ENCODE measurements at places on chromosomes 2 and 18.

DNA sequence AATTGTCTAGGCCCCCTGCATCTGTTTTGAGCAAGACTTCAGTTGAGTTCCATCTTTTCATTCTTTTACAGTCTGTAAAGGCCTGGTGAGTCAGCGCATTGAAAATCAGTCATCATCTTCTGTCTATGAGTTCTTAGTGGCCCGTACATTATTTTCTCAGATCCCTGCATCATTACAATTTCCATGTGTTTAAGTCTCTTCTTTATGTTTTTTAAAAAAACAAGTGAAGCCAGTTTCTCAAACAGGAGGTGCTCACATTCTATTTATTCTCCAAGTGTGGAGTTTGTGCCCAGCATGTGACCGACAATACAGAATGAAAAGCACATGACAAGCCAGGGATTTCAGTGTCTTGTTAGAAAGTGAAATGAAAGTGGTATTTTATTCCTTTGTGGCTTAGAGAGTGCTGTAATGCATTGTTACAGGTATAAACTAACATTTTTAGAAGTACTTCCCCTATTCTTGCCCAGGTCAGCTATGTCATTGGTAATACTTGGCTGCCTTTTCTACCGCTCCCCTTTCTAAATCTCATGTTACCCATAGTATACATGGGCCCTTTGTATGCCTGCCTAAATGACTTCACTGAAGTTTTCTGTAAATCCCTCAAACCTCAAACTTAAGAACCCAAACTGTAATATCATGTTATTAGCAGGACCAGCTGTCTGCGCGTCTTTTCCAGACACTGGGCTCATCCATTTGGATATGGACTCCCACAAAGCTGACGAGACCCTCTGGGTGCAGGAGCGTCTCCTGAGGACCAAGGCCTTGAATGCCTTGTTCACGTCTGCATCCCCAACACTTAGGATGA is 67.6 kb downstream of the FEZ2 start:
- no peak for DNase-seq

- no peak for DNase-seq
Observed at GRCh38 chr2:237149425-237149824, 63.7 kb downstream of the COPS8 start.

GRCh38 chr2:110994250-110994961 is 126.3 kb upstream of the BCL2L11 start:
- DNase-seq: no peak

- no peak for DNase-seq
Observed at GRCh38 chr2:13524492-13524891, 807.8 kb downstream of the TRIB2 start.

DNA sequence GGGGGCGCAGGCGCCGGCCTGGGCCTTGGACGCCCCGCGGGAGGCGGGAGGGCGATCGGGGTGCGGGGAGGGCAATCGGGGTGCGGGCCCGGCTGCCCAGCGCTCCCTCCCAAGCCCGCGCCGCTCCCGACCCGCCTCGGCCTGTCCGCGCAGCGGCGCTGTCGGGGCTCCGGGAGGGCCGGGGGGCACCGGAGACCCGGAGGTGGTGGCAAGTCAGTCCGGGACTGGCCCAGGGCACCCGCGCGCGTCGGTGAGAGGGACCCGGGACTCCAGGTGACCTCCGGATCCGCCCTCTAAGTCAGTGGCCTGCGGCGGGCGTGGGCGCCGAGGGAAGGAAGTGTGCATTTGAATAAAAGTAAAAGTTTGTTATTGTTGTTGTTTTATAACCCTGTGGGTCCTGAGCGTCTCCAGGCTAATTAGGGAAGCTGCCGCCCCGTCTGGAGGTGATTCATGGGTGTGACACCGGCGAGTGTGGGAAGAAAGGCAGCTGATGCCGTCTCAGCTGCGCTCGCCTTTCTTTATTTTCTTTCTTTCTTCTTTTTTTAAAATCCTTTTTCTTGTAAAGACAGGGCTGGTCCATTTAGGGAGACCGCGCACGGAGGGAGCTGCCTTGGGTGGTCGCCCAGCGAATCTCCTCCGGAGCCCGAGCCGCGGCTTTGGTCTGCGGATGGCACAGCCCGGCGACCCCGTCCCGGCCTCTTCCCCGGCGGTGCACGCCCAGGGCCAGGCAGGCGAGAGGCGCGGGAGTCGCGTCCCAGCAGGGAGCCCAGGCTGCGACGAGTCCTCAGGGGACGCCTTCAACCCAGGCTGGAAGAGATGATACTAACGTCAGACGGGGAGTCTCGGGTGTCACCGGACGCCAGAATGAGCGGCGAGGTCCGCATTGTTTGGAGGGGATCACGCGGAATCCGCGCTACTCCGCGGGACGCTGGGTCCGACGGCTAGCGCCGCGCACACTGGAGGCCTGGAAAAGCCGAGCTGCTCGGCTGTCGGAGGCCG is 627 bp upstream of the CRACDL start:
- DNase-seq: no peak

- no peak for DNase-seq
Observed at GRCh38 chr2:24050041-24050979, 769 bp downstream of the FKBP1B start.

DNA sequence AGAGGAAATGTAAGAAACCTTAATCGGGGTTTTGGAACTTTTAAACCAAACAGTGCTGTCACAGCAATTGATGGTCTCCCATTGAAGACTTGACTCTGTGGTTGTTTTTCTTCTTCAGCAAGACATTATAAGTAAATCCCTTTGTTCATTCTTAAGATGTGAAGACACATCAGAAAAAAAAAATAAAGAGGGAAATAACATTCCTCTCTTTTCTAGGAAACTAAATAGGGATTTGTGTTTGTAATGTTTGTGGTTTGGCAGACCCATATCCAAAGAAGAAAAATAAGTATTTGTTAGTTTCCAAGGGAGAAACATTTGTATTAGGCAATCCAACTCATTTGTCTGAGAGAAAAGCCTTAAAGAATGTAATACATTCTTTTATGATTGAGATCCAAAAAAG is 359.9 kb downstream of the DSC3 start:
- no peak for DNase-seq

GRCh38 chr2:97728091-97728731 is 14.8 kb downstream of the ZAP70 start:
- DNase-seq: no peak

- no peak for DNase-seq
Observed at GRCh38 chr18:57900906-57901435, 97.9 kb upstream of the ATP8B1 start.

DNA sequence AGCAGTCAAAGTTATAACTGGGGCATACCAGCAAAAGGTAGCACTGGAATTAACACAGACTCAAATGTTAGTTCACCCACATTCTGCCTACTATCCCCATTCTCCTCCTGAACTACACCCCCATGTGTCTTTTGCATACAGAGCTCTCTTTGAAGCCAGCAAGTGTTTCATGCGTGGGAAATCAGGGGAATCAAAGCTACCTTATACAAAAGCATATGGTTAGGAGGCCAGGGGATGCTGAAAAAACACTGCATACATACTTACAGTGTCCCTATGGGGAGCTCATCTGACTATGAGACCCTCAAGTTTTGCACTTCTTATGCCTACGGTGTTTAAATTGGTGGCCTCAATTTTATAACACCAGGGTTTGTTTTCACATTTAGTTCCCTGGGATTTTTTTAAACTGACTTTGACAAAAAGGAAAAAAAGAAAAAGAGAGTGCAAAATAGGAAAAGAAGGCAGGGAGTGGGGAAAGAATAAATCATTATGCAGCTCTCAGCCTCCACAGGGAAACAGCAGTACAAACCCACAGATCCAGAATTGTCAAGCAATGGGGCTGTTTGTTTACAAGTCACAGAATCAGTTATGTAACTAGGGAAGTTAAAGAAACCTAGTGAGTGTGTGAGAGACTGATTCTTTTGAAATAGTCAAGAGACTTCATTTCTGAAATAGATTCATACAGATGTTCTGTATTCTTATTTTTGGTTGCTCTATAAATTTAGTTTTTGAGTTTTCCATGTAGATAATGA is 20.1 kb upstream of the PPP3R1 start:
- DNase-seq: no peak

DNA sequence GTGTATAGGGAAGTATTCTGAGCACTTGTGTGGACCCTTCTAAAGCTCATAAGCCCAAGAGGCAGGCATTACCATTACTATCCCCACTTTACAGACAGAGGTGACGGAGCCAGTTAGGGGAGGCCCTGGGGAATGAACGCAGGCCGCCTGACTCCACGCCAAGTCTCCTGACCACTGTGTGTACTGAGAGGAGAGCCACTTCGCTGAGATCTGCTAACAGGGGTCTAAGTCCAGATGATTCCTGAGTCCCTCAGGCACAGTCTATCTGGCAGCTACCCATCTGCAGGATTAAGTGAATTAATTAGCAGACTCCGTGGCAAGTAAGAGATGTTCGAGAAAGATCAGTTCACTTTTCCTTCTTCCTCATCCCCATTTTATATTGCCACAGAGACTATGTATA is 13.7 kb downstream of the CYB5A start:
- DNase-seq: no peak

- DNase-seq: no peak
Observed at GRCh38 chr18:23324861-23325260, 128.2 kb upstream of the RIOK3 start.

DNA sequence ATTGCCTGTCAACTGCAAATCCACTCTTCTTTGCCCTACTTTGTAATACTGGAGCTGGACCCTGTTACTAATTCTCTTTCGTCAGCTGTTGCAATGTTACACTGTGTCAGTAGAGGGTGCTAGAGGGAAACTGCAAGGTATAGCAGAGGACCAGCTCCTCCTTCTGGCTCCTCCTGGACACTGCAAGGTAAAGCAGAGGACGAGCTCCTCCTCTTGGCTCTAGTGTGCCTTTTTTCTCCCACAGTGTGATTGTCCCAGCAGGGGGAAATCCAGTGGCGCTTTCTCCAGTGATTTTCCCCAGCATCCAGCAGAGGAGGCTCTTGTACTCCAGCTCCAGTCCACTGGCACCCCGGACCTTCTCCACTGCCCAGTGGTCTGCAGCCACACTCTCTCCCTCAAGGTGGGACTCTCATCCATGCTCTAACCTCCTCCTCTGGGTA is 95.6 kb downstream of the CAPN13 start:
- peak; percentile 58 for DNase-seq

DNA sequence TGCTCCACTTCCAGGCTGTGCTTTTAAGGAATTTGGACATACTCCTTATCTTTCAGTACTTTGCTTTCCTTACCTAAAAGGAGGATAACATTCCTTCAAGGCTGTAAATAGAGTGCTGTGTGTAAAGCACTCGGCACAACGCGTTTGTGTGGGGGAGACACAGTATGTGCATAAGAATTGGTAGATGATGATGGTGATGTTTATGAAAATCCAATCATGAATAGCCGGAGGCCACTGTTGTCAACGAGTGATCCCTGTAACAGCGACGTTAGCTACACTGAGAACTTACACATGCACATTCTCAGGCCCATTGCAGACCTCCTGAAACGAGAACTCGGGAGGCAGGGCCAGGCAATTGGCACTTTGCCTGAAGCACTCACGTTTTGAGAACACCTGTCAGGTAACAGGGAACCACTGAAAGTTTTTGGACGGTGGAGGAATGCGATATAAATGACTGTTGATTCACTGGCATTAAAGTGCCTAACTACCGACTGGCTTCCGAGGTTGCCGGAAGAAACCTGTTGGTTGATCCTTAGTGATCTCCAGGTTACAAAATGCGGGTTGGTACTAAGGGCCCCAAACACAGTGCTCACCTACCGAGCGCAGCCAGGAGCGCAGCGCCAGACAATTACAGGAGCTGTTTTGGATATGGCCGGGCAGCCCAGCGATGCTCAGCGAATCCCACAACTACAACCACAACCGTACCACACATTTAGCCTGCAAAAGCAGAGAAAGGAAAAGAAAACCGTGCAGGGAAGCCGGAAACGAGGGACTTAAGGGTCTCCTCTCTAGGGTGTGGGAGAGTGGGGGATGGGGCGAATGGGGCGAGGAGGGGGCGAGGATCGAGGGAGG is 1.0 kb upstream of the MAP4K4 start:
- no peak for DNase-seq

GRCh38 chr18:23141104-23141999 is 6.1 kb downstream of the CABLES1 start:
- no peak for DNase-seq

GRCh38 chr18:58375051-58375450 is 253.8 kb downstream of the ALPK2 start:
- no peak for DNase-seq

DNA sequence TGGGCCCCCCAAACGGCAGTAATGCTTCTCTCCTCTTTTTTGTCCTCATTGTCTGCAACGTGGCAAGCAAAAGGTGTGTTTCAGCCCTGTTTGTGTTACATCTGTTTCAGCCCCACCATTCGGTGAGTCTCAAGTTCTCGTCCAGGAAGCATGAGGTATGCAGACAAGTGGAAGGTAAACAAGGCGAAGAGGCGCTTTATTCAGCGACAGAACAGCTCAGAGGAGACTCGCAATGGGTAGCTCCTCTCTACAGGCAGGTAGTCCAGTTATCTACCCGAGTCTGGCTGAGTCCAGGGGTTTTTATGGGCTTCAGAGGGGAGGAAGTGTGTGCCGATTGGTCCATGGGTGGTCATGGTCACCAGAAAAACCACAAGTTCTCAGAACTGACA is 733.4 kb upstream of the CDH7 start:
- no peak for DNase-seq

DNA sequence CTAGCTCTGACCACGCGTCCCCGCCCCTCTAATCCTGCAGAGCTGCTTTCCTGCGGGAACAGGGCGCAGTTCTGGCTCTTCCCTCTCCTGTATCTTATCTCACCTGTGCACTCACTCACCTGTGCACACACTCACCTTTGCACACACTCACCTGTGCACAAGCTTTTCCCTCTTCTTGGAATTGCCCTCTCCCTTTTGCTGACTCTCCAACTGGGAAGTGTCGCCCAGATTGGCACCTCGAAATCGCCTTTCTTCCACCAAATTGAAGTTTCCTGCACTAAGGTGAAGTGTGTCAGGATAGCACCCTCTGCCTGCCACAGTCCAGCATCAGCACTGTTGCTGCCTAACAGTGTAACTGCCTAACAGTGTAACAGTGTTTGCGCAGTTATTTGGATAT is 566 bp upstream of the CMPK2 start:
- DNase-seq: peak; percentile 4

DNA sequence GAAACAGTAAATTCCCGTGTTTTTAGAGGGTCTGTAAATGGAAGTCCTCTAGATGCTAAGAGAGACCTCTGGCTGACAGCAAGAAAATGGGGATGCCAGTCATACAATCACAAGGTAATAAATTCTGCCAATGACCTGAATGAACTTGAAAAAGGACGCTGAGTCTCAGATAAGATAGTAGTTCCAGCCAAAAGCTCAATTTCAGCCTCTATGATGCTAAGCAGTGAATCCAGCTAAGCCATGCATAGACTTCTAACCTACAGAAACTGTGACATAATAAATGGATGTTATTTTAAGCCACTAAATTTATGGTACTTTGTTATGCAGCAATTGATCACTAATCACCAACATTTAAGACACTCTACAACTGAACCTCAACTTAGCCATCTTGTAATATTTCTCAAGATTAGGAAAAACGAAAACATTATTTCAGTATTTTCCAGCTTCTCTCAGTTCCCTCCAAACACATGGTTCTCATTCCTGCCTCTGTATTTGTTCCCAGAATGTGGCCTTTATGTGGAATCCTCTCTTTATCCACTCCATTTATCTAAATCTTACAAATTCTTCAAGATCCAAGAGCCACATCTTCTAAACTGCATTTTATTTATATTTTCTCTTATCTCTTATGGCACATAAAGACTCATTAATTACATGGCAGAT is 331.1 kb downstream of the GULP1 start:
- DNase-seq: no peak

GRCh38 chr18:9535430-9535991 is 60.2 kb downstream of the RALBP1 start:
- no peak for DNase-seq

- no peak for DNase-seq
Observed at GRCh38 chr2:36886664-36887063, 79.7 kb downstream of the STRN start.
